ENCODE measurements at places on chromosomes 11 and 22.

DNA sequence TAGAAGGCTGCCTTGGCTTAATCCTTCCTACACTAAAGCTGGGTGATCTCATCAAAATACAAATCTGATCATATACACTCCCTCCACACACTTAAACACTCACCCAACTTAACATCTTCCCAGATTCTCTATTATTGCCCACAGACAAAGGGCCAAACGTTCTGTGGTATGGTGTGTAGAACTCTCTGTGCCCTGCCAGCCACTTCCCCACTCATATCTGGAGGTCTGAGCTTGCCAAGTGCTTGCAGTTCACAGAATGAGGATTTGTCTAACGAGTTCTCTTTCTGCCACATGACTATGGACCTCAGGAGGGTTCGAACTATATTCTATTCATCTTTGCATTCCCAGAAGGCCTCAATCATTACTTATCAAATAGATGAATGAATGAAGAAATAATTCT, 77.6 kb downstream of the MPPED2 start:
- no peaks in the 10 kb centered on the region for H3K36me3 ChIP-seq
- H3K27ac ChIP-seq: no peak overlapping the region
- H3K4me3 ChIP-seq: no peak overlapping the region
- H3K4me1 ChIP-seq: peaks cover 5% of the 10 kb centered on the region
- no peak for DNase-seq

DNA sequence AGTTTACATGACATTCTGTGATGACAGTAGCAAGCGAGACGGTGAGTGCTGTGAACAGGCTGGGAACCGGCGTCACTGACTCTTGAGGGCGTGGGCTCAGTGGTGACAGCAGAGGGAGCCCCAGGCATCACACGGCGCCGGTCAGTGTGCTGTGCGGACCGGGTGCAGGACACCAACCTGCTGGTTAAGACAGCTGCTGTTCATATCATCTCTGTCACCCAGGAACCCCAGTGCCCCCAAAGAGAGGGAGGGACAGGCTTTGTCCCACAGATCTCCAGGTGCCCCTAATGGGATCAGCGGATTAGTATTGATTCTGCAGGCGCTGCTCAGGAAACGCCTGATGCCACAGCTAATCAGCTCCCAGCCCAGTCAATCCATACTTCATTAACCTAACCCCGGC, 18.4 kb downstream of the B3GAT1 start:
- no peaks in the 10 kb centered on the region for H3K4me1 ChIP-seq
- H3K4me3 ChIP-seq: no peak overlapping the region
- no peaks in the 10 kb centered on the region for H3K36me3 ChIP-seq
- no peak for DNase-seq

DNA sequence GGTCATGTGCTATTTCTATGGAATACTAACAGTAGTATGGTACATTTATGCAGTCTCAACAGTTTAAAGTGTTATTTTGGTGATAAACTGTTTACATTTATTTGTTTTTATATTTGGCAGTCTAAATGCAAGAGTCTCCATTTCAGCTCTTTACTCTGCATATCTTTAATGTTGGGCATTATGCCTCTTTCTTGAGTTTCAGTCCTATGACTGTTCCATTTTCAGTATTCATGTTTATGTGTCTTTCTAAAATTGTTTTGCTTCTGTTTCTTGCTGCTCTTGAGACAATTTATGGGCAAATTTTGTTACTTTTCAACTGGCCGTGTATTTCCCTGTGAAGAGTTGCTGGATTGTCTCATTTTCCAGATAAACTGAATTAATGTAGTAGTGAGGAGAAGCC, 6.6 kb upstream of the RAB30 start:
- H3K4me1 ChIP-seq: peaks cover 11% of the 10 kb centered on the region
- H3K4me3 ChIP-seq: no peak overlapping the region
- H3K36me3 ChIP-seq: peaks cover 23% of the 10 kb centered on the region
- no peak for DNase-seq
- H3K27me3 ChIP-seq: no peaks in the 10 kb centered on the region
- H3K27ac ChIP-seq: no peak overlapping the region

DNA sequence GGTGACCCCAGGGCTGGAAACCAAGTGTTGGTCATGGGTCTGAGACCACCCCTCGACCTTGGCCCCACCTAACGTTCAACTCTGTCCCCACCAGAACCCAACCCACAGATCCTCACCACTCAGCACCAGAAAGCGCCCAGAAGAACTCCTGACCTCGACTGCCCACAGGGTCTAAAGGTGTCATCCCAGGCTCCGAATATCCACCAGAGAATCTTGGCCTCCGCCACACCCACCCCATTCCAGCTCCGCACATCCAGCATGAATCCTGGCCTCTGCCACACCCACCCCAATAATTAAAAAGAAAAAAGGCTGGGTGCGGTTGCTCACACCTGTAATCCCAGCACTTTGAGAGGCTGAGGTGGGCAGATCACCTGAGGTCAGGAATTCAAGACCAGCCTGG, 1.3 kb downstream of the CERK start:
- peak overlapping the region; percentile 98 for H3K4me3 ChIP-seq
- peaks cover 14% of the 10 kb centered on the region for H3K36me3 ChIP-seq
- H3K27me3 ChIP-seq: no peaks in the 10 kb centered on the region
- H3K4me1 ChIP-seq: peaks cover 32% of the 10 kb centered on the region

DNA sequence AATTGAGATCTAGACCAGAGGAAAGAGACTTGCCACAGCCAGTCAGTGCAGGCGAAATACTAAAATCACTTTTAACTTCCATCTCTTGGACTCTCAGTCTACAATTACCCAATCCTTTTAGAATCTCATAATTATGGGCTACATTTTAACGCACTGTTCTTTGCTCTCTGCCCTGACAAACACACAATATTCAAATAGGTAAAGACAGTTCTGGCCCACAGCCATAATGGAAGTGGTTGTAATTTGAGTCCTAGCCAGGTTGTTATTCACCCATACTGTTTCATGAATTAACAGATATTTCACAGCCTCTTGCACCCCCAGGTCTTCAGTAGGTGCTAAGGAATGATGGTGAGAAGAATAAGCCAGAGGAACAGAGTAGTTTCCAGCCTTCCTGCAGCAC, 830 bp downstream of the C11orf97 start:
- peaks cover 62% of the 10 kb centered on the region for H3K27me3 ChIP-seq
- peaks cover 11% of the 10 kb centered on the region for H3K4me1 ChIP-seq
- no peaks in the 10 kb centered on the region for H3K36me3 ChIP-seq
- H3K4me3 ChIP-seq: no peak overlapping the region
- no peak for DNase-seq

- no peak overlapping the region for H3K27ac ChIP-seq
- no peaks in the 10 kb centered on the region for H3K4me1 ChIP-seq
- H3K27me3 ChIP-seq: no peaks in the 10 kb centered on the region
- H3K4me3 ChIP-seq: no peak overlapping the region
- no peak for DNase-seq
These were observed 96.4 kb upstream of the AMOTL1 start for GRCh38 chr11:94671553-94672366.

GRCh38 chr22:47391169-47392053, 629.0 kb downstream of the TBC1D22A start:
- H3K36me3 ChIP-seq: no peaks in the 10 kb centered on the region
- no peak overlapping the region for H3K4me3 ChIP-seq
- H3K27ac ChIP-seq: no peak overlapping the region
- H3K27me3 ChIP-seq: no peaks in the 10 kb centered on the region

DNA sequence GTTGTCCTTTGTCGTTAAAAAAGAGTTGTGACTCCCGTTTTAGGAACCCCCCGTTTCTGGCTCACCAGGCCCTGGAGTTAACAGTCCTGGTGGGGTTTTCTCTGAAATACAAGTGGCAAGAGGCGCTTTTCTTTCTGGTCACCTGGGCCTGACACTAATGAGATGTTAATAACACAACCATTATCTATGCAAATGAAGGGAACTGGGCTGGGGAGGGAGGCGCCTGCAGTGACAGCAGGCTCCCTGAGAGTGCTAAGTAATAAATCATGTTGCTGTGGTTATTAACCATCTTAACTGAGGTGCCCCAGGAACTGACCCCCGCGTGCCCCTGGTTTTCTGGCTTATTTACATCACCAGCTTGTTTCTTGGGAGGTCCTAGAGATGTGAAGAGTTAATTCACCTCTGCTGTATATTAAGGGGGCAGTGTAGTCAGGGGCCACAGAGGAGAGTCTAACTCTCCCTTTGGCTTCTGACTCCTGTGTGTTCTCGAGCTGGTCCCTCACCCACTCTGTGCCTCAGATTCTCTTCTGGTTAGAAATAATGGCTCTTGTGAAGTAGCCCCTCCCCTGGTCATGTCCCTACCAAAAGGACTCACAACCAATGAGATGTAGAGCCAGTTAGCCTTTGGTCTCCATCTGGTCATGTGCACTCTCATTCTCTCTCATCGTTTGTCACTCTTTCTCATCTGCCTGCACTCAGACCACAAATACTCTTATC, 276.6 kb upstream of the CADM1 start:
- DNase-seq: no peak
- H3K4me1 ChIP-seq: no peaks in the 10 kb centered on the region
- H3K27me3 ChIP-seq: no peaks in the 10 kb centered on the region
- H3K27ac ChIP-seq: no peak overlapping the region

DNA sequence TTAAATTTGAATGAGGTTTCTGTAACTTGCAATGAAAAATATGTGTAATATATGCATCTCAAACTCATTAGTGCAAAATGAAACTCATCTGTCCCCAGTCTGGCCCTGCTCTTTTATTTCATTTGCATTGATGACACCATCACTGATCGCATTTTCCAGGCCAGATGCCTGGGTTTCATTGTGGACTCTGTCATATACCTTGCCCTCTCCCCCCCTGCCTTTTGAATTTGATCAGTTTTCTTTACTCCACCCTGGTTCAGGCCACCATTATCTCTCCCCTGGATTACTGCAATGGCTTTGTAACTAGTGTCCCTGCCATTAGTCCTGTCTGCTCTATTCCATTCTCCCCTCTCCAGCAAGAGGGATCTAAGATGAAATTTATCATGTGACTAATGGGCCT, 360.6 kb upstream of the C11orf87 start:
- H3K4me1 ChIP-seq: peaks cover 3% of the 10 kb centered on the region
- no peak overlapping the region for H3K4me3 ChIP-seq
- H3K36me3 ChIP-seq: no peaks in the 10 kb centered on the region
- DNase-seq: no peak

GRCh38 chr11:129738242-129738641, 77.4 kb upstream of the TMEM45B start:
- H3K36me3 ChIP-seq: no peaks in the 10 kb centered on the region
- H3K27ac ChIP-seq: no peak overlapping the region
- H3K4me3 ChIP-seq: no peak overlapping the region
- H3K27me3 ChIP-seq: peaks cover 4% of the 10 kb centered on the region
- no peaks in the 10 kb centered on the region for H3K4me1 ChIP-seq
